ENCODE measurements at places on chromosomes 3 and 15. TPM values are rescaled to one million over a fixed set of nuclear protein-coding genes. Genes with fewer than 3 reads are reported as not detected.

The AHSG gene
- not detected for total RNA-seq

The CKMT1B gene
- not detected for total RNA-seq

The CD80 gene
- total RNA-seq: not detected

The NPAP1 gene
- total RNA-seq: not detected

The SLC22A13 gene
- under 0.01 TPM for total RNA-seq

The IL17RE gene
- total RNA-seq: 0.33 TPM

The UQCC5 gene
- 3.7 TPM for total RNA-seq

The C15orf62 gene
- 0.65 TPM for total RNA-seq

The CLDN18 gene
- total RNA-seq: not detected

The CCK gene
- not detected for total RNA-seq

The MINAR1 gene
- 1.2 TPM for total RNA-seq
